Endodermal cell (in vitro differentiated cells): ENCODE measurements at places on chromosomes 12 and 14. TPM values are rescaled to one million over a fixed set of nuclear protein-coding genes. Genes with fewer than 3 reads are reported as not detected.

DNA sequence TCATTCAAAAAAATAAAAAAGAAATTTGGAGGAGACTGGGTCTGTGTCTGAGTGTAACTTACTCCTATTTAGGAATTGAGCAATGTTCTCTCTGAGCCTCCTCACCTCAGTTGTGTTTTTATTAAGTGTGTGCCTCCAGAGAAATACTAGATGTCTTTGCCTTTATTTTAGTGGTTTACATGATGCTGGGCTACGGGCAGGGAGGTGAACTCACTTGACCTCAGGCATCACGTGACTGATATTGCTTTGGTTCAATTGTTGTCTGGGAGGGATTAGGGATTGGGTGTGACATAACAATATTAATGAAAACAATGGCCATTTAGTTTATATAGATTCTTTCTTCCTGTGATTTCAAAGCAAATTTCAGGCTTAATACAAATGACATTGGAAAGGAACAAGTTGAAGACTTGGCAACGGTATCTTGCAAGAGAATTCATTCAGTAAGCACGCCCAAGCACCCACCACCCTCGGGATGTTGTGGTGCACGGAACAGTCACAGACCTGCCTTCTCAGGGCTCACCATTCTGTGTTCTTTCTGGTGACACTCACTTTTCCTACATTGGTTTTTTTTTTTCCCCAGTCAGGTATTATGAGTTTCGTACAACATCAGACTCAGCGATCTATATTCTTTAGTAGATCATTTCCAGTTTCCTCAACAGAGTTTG, 77.5 kb downstream of the BMP4 start:
- no peak for DNase-seq
- no peaks in the 10 kb centered on the region for H3K4me1 ChIP-seq
- no peaks in the 10 kb centered on the region for H3K36me3 ChIP-seq
- H3K4me3 ChIP-seq, result no peak overlapping the region
- H3K27me3 ChIP-seq, result no peaks in the 10 kb centered on the region

DNA sequence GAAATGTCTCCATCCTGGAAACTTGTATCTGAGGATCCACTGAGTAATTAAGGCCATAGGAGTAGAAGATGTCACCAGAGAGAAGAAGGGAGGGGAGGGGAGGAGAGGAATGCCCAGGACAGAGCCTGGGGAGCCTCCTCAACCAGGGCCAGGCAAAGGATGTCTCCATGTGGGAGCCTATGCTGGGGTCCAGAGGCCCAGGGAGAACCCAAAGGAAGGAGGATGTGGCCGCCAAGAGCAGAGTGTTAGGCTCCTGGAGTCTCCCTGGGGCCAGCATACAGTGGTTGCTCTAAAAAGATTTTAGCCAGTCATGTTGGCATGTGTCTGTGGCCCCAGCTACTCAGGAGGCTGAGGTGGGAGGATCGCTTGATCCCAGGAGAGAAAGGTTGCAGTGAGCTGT, 92.6 kb downstream of the DICER1 start:
- H3K27ac ChIP-seq, result no peak overlapping the region
- H3K4me1 ChIP-seq, result no peaks in the 10 kb centered on the region
- DNase-seq, result peak; percentile 40
- no peak overlapping the region for H3K4me3 ChIP-seq
- no peaks in the 10 kb centered on the region for H3K27me3 ChIP-seq
- no peaks in the 10 kb centered on the region for H3K36me3 ChIP-seq

DNA sequence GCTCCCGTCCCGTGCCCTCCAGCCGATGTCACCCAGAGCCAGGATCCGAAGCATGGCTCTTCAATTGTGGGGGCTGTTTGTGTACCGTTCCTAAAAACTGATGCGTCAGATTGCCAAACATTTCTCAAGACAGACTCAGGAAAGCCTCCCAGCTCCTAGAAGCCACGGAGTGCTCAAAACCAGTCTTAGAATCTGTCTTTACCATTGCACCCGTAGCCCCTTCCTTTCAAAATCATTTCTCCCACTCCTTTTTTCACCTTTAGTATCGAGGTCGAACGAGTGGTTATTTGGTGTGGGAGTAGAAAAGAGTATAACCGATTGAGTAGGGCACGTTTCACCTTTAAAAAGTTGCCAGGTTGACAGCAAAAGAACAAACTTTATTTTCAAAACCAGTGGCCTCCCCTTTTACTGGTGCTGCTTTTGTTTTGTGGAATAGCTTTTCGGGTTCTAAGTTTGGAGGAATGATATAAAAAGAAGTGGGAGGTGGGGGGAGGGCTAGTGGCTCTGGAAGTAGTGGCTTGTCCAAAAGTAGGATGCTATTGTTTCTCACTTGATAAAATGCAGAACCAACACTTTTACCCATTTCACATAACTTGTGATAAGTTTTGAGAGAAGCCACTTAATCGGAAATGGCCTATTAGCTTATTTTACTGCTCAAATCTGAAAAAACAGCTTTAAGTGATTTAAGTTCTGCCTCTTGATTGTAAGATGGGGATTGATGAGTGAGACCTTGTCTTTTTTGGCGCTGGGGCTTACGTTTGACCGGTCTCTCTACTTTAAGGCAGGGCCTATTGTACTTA, 803 bp downstream of the STK38L start:
- no peaks in the 10 kb centered on the region for H3K27me3 ChIP-seq
- peak overlapping the region; percentile 75 for H3K27ac ChIP-seq
- peaks cover 3% of the 10 kb centered on the region for H3K4me1 ChIP-seq
- no peaks in the 10 kb centered on the region for H3K36me3 ChIP-seq
- peak overlapping the region; percentile 97 for H3K4me3 ChIP-seq

DNA sequence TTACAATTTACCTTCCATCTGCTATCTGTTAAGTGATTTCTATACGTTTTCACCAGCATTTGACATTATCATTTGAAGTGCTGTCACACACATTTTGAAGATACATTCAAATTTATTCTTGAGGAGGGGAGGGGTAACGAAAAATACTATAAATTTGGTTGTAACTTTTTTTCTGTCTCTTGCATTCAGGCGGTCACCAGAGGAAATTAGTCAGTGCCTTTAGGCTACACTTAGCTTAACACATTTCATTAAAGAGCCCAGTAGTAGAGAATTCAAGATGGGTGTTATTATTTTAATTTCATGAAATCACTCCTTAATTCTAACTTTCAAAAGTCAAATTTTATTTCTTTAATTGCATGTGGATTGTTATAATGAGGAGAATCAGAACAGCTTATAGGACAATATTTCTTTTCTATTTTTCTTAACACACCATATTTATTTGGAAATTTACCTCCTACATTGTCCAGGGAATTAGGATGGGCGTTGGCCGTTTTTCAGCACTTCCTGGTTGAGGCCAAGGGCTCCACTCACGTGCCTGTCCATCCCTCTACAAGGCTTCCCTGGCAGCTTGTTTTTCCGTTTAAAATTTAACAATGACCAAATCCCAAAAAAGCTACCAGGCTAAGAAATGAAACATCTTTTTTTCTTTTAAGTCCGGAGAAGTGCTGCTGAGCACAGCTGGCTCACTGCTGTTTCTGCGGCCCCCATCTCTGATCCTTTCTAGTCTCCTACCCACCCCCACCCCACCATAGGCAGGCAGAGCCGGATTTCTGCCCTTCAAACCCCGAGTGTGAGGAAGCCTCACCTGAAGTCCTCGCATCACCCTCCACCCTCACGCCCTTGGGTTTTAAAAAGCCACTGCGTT, 1.1 kb upstream of the FAR2 start:
- H3K27me3 ChIP-seq, result no peaks in the 10 kb centered on the region
- H3K36me3 ChIP-seq, result no peaks in the 10 kb centered on the region
- H3K4me3 ChIP-seq, result peak overlapping the region; percentile 81

- DNase-seq, result no peak
- H3K4me1 ChIP-seq, result no peaks in the 10 kb centered on the region
- H3K36me3 ChIP-seq, result no peaks in the 10 kb centered on the region
- H3K4me3 ChIP-seq, result no peak overlapping the region
- peaks cover 20% of the 10 kb centered on the region for H3K27me3 ChIP-seq
Observed at GRCh38 chr14:101774006-101774795, 12.7 kb downstream of the PPP2R5C start.

GRCh38 chr14:51398898-51399297, 158.9 kb downstream of the TMX1 start:
- DNase-seq, result no peak
- no peak overlapping the region for H3K4me3 ChIP-seq
- no peak overlapping the region for H3K27ac ChIP-seq
- H3K27me3 ChIP-seq, result no peaks in the 10 kb centered on the region
- no peaks in the 10 kb centered on the region for H3K36me3 ChIP-seq
- H3K4me1 ChIP-seq, result peaks cover 4% of the 10 kb centered on the region

- H3K27ac ChIP-seq, result no peak overlapping the region
- no peak overlapping the region for H3K4me3 ChIP-seq
- no peaks in the 10 kb centered on the region for H3K4me1 ChIP-seq
- H3K36me3 ChIP-seq, result no peaks in the 10 kb centered on the region
Observed at GRCh38 chr12:117583677-117584225, 222.3 kb upstream of the NOS1 start.

DNA sequence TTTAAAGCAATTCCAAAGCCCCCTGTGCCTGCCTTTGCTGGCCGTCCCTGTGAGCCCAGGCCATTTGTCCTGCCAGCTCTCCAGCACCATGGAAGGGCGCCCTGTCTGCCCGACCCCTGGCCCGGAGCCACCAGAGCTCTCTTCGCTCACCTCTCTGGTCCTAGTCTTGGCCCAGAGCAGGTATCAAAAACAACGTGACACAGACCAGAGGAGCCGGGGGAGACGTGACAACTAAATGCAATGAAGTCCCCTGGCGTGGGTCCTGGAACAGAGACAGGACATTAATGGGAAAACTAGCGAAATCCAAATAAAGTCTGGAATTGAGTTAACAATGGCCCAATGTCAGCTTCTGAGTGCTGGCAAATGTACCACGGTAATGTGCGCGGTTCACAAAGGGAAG, 83.2 kb upstream of the DIO3 start:
- DNase-seq, result peak; percentile 46
- no peaks in the 10 kb centered on the region for H3K4me1 ChIP-seq
- H3K4me3 ChIP-seq, result no peak overlapping the region
- H3K27ac ChIP-seq, result no peak overlapping the region
- H3K27me3 ChIP-seq, result no peaks in the 10 kb centered on the region

DNA sequence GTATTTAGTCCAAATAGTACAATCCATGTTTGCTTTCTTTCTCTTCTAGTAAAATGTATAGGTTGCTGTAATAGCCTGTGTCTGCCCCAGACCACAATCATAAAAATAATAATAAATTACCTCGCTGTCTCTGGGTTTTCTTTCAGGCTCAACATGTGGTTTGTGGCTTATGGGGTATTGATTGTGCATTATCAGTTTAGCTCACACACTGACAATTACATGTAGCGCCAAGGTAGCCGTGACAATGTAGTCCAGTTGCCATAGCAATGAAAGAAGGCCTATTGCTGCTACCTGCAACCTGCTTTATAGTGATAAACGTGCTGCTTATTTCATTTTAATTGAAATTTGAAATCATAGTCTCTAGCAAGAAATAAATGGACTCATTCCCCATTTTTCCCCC, 1009.8 kb downstream of the NRXN3 start:
- H3K36me3 ChIP-seq, result no peaks in the 10 kb centered on the region
- H3K27ac ChIP-seq, result no peak overlapping the region
- no peak overlapping the region for H3K4me3 ChIP-seq
- H3K27me3 ChIP-seq, result no peaks in the 10 kb centered on the region
- DNase-seq, result no peak
- no peaks in the 10 kb centered on the region for H3K4me1 ChIP-seq

GRCh38 chr12:97293541-97293940, 169.1 kb upstream of the RMST start:
- H3K4me3 ChIP-seq, result no peak overlapping the region
- H3K36me3 ChIP-seq, result no peaks in the 10 kb centered on the region
- H3K27me3 ChIP-seq, result no peaks in the 10 kb centered on the region
- DNase-seq, result no peak
- H3K27ac ChIP-seq, result no peak overlapping the region

- no peaks in the 10 kb centered on the region for H3K36me3 ChIP-seq
- no peak overlapping the region for H3K27ac ChIP-seq
- DNase-seq, result no peak
- H3K27me3 ChIP-seq, result no peaks in the 10 kb centered on the region
Observed at GRCh38 chr12:45615268-45615667, 114.2 kb upstream of the ARID2 start.

- H3K36me3 ChIP-seq, result no peaks in the 10 kb centered on the region
- peaks cover 10% of the 10 kb centered on the region for H3K4me1 ChIP-seq
- H3K27ac ChIP-seq, result no peak overlapping the region
- no peaks in the 10 kb centered on the region for H3K27me3 ChIP-seq
Observed at GRCh38 chr12:65670775-65671174, 153.5 kb upstream of the HMGA2 start.

NRL gene
- 1.8 and 1.9 TPM in 2 replicates for total RNA-seq

GLIPR1L1 gene
- total RNA-seq, result 0.94 TPM in 1 of 3 replicates, not detected in the others

CELA1 gene
- not detected in 2 replicates for total RNA-seq

OS9 gene
- total RNA-seq, result 132 and 142 TPM in 2 replicates

PRKD1 gene
- 9.9 and 12.0 TPM in 2 replicates for total RNA-seq
